ENCODE measurements at places on chromosomes 12 and 14. TPM values are rescaled to one million over a fixed set of nuclear protein-coding genes. Genes with fewer than 3 reads are reported as not detected.

Gene SDS
- not detected for total RNA-seq

Gene TMEM132D
- total RNA-seq: not detected

Gene YARS2
- total RNA-seq: 11.1 TPM

Gene TUNAR
- total RNA-seq: not detected

Gene SELPLG
- total RNA-seq: 0.68 TPM

Gene PTPRR
- total RNA-seq: 0.94 TPM

Gene INHBC
- total RNA-seq: not detected

Gene KRT73
- total RNA-seq: not detected

Gene TMEM179
- total RNA-seq: 0.08 TPM

Gene CLEC4C
- not detected for total RNA-seq

Gene TMCC3
- total RNA-seq: under 0.01 TPM

Gene XRCC3
- 2.0 TPM for total RNA-seq

All from smooth muscle cell of the coronary artery (primary cell).